ENCODE measurements at places on chromosomes 5 and 9. TPM values are rescaled to one million over a fixed set of nuclear protein-coding genes. Genes with fewer than 3 reads are reported as not detected.
A peak's percentile ranks its signal among the peaks of the same experiment; 100 is the strongest.

- H3K4me3 ChIP-seq: no peak overlapping the region
- H3K27me3 ChIP-seq: no peaks in the 10 kb centered on the region
- DNase-seq: no peak
- H3K27ac ChIP-seq: no peak overlapping the region
- peaks cover 4% of the 10 kb centered on the region for H3K4me1 ChIP-seq
- H3K36me3 ChIP-seq: no peaks in the 10 kb centered on the region
Observed at GRCh38 chr5:56610093-56610698, 205.2 kb upstream of the MAP3K1 start.

DNA sequence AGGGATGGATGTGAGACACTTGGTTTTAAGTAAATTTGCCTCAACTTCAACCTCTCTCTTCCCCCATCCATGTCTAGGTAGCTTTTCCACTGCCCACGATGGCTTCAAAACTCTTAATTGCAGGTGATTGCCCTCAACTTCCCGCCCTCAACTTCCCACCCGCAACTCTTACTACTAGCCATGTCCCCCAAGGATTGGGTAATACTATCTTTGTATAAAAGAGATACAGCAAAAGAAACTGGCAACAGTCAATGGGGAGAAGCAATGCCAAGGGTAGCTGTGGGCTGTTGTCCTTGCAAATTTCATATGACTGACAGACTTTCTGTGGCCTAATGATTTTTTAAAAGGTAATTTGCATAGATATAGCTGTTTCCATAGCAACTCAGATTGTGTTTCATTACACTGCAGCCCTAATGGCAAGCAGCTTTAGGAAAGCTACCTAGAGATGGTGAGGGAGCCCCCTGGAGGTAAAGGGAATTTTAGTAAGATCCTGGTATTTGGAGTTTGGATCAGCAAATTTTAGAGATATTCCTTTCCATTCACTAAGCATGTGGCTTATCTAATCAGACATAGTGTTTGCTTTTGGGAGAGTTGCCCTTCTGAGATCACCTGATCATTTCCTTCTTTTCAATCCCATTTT, 421.5 kb upstream of the DAP start:
- no peaks in the 10 kb centered on the region for H3K36me3 ChIP-seq
- no peaks in the 10 kb centered on the region for H3K27me3 ChIP-seq
- H3K4me3 ChIP-seq: no peak overlapping the region
- H3K27ac ChIP-seq: no peak overlapping the region

- no peak for DNase-seq
- no peak overlapping the region for H3K4me3 ChIP-seq
- H3K4me1 ChIP-seq: no peaks in the 10 kb centered on the region
- no peak overlapping the region for H3K27ac ChIP-seq
Observed at GRCh38 chr9:111001526-111001925, 36.7 kb downstream of the LPAR1 start.

GRCh38 chr9:114511978-114512874, 7.0 kb upstream of the WHRN start:
- no peak for DNase-seq
- H3K27me3 ChIP-seq: no peaks in the 10 kb centered on the region
- no peak overlapping the region for H3K4me3 ChIP-seq
- H3K36me3 ChIP-seq: no peaks in the 10 kb centered on the region

DNA sequence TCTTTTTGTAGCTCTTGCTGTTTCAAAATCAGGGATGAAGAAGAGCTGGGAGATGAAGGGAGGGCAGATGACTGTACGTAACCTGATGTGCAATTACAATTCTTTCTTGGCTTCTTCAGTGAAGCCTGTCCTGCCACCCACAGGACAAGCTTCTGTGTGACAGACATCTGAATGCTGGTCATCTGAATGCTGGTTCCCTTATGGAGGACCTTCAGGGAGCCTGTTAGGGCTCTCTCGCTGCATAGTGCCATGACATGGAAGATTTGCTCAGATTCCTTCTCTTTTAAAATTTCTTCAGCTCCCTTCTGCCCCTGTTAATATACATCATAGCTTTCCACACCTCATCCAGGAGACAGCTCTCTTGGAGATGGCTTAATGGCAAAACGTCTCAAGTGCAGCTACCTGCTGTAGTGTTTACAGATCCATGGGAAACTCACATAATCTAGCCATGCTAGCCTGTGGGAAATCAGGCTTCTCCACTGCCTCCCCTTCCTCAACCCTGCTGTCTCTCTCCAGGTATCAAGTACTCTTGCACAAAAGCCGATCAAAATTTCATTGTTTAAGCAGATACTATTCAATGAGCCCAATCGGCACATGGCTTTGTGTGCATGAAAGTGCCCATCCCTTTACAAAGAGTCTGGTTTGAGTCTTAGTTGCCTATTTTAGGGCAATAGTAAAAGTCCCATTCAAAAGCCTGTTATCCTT, 134.6 kb downstream of the RAB3C start:
- H3K4me3 ChIP-seq: no peak overlapping the region
- H3K36me3 ChIP-seq: no peaks in the 10 kb centered on the region
- no peak overlapping the region for H3K27ac ChIP-seq
- H3K4me1 ChIP-seq: no peaks in the 10 kb centered on the region
- DNase-seq: no peak
- H3K27me3 ChIP-seq: no peaks in the 10 kb centered on the region

GRCh38 chr5:103648086-103648485, 85.5 kb upstream of the NUDT12 start:
- no peaks in the 10 kb centered on the region for H3K27me3 ChIP-seq
- no peak overlapping the region for H3K4me3 ChIP-seq
- H3K4me1 ChIP-seq: no peaks in the 10 kb centered on the region
- no peak for DNase-seq
- no peaks in the 10 kb centered on the region for H3K36me3 ChIP-seq
- H3K27ac ChIP-seq: no peak overlapping the region

DNA sequence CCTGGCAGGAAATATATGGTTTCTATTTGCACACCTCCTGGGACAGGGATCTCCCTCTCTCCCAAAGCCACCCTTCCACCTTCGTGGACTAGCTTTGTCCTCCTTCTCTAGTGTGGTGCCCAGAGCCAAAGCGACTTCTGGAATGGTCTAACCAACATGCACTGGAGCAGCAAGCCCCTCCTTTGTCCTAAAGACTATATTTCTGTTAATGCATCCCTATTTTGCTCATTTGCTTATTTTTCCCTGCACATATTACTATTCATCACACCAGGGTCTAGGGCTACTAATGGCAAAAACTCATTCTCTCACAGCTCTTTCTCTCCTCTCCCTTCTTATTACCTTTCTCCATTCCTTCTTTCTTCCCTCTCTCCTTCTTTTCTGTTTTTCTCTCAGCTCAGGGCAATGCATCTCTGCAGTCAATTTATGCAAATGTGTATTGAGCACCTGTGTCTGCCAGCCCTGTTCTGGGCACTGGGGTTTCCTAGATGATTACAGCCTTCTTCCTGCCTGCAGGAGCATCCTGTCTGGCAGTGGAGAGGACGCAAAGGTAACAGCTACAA, 2.8 kb upstream of the NEURL1B start:
- no peaks in the 10 kb centered on the region for H3K36me3 ChIP-seq
- H3K4me1 ChIP-seq: no peaks in the 10 kb centered on the region
- no peaks in the 10 kb centered on the region for H3K27me3 ChIP-seq
- no peak overlapping the region for H3K4me3 ChIP-seq
- no peak for DNase-seq

DNA sequence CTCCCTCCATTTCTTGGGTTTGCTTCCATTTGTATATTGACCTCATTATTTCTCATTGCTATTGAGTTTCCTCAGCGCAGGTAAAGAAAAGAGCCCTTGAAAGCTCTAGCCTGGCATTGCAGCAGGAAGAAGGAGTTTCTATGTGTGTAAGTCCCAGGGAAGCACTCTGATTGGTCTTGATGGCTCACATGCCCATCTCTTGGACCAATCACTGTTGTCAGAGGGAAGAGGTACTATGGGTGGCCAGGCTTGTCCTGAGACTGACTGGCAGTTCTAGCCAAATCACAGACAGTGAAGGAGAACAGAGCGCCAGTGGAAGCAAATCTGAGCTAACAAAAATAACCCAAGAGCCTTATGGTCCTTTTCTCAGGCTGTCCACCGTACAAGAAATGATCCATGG, 219.0 kb downstream of the PAX5 start:
- no peaks in the 10 kb centered on the region for H3K4me1 ChIP-seq
- no peak for DNase-seq

DNA sequence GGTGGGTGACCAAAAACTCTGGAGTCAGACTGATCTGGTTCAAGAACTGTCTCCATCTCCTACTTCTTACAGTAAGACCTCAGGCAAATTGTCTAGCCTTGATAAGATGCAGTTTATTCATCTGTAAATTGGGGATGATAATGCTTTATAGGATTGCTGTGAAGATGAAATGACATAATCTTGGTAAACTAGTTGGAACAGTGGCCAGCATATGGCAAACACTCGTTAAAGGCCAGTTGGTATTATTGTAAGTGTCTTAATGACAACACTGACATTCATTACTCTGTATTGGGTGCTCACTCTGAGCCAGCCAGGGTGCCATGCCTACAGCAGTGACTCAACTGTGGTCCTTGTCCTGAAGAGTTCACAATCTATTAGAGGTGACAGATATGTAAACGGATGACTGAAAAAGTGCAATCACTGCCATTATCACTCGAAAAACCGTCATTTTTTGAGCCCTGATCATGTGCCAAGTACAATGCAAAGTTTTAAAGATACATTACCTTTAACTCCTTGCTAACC, 84.9 kb upstream of the HSPA9 start:
- no peaks in the 10 kb centered on the region for H3K36me3 ChIP-seq
- H3K4me3 ChIP-seq: no peak overlapping the region
- DNase-seq: no peak
- no peaks in the 10 kb centered on the region for H3K27me3 ChIP-seq

HOMER1 gene
- total RNA-seq: 26.2 TPM

C9orf57 gene
- total RNA-seq: not detected

- no peak for DNase-seq
- no peaks in the 10 kb centered on the region for H3K27me3 ChIP-seq
- no peaks in the 10 kb centered on the region for H3K36me3 ChIP-seq
- H3K4me3 ChIP-seq: no peak overlapping the region
- no peaks in the 10 kb centered on the region for H3K4me1 ChIP-seq
Observed at GRCh38 chr5:113776168-113776567, 262.7 kb downstream of the YTHDC2 start.

PCDHGB5 gene
- 19.8 TPM for total RNA-seq

FBXW5 gene
- total RNA-seq: 126 TPM

DNA sequence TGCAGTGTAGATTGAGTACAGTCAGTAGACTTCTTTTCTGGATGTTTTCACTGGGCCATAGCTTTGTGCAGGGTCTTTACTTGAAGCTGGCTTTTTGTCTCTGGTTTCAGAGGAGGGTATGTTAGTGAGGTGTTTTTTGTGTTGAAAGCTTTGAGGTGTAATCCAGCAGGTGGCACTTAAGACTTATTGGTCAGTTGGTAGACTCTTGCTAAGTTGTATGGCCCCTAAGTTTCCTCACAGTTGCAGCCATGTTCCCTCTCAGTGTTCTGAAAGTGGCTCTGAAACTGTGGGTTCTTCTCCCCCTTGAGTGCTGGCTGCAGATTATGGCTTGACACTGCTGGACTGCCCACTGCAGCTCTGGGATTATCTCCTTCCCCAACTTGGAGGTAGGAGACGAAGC, 55.7 kb upstream of the SLC44A1 start:
- H3K4me1 ChIP-seq: no peaks in the 10 kb centered on the region
- no peak overlapping the region for H3K4me3 ChIP-seq
- DNase-seq: no peak
- H3K36me3 ChIP-seq: no peaks in the 10 kb centered on the region

DNA sequence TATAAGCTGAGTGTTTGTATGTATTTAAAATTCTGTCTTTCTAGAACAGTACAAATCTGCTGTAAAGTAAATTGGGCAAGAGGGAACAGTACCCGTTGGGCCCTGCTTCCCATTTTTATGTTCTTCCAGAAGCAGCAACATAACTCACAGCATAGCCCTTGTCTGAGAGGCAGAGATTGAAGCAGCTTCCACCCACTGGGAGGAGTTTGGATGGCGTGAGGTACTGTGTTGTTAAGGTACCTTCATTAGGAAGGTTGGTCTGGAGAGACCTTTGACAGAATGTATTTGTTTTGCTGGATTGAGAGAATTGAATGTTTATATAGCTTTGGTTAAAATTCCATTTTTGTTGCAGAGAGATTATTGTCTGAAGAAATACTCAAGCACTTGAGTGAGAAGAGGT, 24.8 kb downstream of the RAI14 start:
- no peak overlapping the region for H3K4me3 ChIP-seq
- H3K27me3 ChIP-seq: no peaks in the 10 kb centered on the region
- H3K4me1 ChIP-seq: no peaks in the 10 kb centered on the region
- no peaks in the 10 kb centered on the region for H3K36me3 ChIP-seq

LCP2 gene
- total RNA-seq: 15.4 TPM

- H3K4me1 ChIP-seq: no peaks in the 10 kb centered on the region
- no peak overlapping the region for H3K4me3 ChIP-seq
- no peaks in the 10 kb centered on the region for H3K36me3 ChIP-seq
- no peaks in the 10 kb centered on the region for H3K27me3 ChIP-seq
Observed at GRCh38 chr5:151810449-151810848, 38.7 kb downstream of the G3BP1 start.

DNA sequence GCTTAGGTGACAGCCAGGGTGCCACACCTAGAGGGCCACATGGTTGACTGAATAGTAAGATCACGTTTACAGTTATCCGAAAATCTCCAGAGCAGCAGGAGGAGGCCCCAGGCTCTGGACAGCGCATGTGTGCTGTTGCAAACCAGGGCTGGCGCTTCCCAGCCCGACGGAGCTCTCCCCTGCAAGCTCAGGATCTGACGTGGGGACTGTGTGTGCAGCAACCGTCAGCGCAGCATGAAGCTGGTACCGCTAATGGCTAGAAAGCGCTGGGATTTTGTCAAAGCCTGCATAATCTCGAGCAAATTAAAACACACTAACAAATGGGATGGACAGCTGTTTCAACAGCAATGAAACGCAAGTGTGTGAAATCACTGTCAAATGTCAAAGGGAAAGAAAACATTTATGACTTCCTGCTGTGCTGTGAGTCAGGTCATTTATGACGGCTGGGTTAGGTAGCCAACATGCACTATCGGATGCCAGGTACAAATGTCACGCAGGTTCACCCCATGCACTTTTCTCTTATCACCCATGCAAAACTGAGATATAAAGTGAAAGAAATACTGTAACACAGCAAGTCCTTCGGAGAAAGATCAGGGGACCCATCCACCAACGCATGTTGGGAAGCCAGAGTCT, 7.5 kb downstream of the SURF4 start:
- H3K27ac ChIP-seq: no peak overlapping the region
- DNase-seq: no peak
- H3K4me3 ChIP-seq: peak overlapping the region; percentile 32

DNA sequence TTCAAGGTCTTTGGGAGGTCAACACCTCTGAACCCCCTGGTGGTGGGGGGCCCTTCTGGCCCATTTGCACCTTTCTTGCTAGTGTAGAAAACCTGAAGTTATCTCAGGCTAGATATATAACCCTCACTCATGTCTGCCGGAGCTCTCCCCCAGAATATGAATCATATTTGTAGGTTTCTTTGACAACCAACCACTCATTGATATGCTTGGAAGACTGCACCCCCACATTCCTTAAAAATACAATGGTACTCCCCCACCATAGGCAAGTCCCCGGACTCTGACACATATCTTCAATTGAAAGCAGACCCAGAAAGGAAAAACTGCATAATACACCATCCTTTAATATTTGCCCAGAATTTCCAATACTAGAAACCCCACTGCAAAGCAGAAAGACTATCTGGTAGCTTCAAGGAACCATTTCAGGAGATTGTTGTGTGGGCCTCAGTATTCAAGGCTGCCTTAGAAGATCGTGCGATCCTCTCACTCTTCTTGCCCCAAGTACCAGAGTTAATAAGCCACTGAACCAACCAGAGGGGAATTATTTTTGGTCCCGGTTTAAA, 978 bp upstream of the UBE2B start:
- H3K27ac ChIP-seq: peak overlapping the region; percentile 99
- H3K4me3 ChIP-seq: peak overlapping the region; percentile 98
- H3K4me1 ChIP-seq: no peaks in the 10 kb centered on the region
